ENCODE measurements at places on chromosomes 16 and 17.
A peak's percentile ranks its signal among the peaks of the same experiment; 100 is the strongest.

- DNase-seq, result no peak
Measured at GRCh38 chr16:78452025-78452555, 352.6 kb downstream of the WWOX start.

- DNase-seq, result peak; percentile 46
Measured at GRCh38 chr17:41666237-41666641, 22.4 kb upstream of the EIF1 start.

DNA sequence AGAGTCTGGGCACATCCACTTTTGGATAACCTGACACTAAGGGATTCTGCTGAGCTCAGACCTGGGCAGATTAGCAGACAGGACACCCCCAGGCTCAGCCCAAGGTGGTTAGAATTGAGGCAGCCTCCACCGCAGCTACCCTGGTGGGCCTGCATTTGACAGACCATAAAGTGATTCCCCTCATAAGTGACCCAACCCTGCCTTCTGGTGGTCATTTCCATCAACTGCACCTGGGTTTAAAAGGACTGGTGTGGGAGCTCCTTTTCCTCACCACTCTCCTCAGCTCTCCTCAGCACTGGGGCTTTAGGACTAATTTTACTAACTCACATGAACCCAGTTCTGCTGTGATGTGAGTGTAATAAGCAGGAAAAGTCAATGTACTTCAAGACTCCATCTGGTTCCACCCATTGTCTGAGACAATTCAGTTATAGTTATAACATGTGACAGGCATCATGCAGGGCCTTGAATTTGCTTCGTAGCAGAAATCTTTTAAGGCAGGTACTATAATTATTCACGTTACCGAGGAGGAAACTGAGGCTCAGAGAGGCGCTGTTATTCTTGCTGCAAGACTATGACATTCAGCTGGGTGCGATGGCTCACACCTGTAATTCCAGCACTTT lies 42.5 kb downstream of the MYH3 start:
- DNase-seq, result no peak

GRCh38 chr16:6019490-6019991 lies 921.9 kb upstream of the EEF2KMT start:
- DNase-seq, result no peak

DNA sequence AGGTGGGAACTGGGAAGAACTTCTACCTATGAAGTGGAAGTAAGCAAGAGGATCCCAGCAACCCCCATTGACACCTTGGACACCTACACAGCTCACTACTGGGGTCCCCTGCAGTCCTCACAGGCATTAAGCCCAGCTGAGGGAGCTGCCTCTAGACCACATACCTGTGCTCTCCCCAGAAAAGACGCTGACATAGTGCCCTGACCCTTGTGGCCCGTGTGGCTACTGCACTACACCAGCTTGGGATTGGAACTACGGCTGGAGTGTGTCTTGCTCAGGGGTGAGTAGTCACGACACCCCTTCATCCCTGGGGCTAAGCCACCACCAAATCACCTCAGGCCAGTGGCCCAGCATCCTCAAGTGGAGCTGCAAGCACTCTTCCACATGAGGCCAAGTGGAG lies 54.2 kb upstream of the NSRP1 start:
- no peak for DNase-seq

- no peak for DNase-seq
Measured at GRCh38 chr17:64110379-64111152, 19.4 kb downstream of the ERN1 start.

DNA sequence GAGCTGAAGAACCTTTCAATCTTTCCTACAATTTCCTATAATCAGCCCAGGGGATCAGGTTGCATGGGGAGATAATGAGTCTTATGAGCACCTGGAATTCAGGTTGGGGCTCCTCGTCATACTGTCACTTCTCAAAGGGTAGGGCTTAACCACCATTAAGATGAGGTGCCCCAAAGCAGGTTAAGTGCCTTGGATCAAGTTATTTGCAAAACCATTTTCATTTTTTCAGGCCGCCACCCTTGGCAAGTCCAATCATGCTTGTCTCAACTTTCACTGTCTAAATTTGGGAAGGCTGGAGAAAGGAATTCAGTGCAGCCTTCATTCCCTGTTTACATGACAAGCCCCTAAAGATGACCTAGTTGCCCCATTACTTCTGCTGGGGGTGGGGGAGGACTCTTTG lies 44.9 kb upstream of the TANGO6 start:
- no peak for DNase-seq

GRCh38 chr17:1989135-1989534 lies 36.0 kb downstream of the RTN4RL1 start:
- DNase-seq, result no peak

- no peak for DNase-seq
Measured at GRCh38 chr16:12160815-12161550, 184.4 kb downstream of the SNX29 start.

DNA sequence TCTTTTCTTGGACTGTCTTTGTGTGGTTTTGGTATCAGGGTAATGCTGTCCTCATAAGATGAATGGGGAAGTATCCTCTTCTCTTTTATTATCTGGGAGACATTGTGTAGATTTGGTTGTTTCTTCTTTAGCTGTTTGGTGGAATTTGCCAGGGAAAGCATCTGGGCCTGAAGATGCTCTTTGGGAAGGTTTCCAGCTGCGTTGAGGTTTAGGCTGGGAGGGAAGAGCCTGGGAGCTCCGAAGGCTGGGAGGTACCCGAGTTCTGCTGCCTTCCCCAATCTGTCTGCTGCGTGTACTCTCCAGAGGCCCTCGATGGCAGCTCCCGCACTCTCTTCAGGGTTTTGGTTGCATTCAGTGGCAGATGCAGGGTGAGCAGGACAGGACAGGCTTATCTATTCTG lies 25.6 kb upstream of the CRISPLD2 start:
- no peak for DNase-seq

GRCh38 chr17:80577876-80578570 lies 33.4 kb downstream of the RPTOR start:
- DNase-seq, result no peak

GRCh38 chr17:61416540-61417363 lies 17.1 kb downstream of the TBX2 start:
- no peak for DNase-seq

DNA sequence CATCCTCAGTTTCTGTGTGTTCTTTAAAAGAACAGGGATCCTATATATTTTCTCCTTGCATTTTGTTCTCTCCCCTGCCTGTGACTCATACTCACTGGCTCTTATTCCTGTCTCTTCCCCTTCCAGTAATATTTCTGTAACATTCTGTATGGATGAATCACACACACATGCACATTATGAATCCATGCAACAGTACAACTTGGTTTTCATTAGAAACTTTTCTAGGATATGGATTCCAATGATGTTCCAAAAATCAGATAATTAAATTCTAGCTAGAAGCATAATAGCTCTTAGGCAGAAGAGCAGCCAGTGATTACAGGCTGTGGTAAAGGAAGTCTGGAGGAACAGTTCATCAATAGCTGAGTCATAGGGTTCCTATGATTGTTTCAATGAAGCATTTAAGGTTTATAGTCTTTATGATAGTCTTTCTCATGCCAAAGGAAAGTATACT lies 119.6 kb upstream of the PMFBP1 start:
- DNase-seq, result no peak

DNA sequence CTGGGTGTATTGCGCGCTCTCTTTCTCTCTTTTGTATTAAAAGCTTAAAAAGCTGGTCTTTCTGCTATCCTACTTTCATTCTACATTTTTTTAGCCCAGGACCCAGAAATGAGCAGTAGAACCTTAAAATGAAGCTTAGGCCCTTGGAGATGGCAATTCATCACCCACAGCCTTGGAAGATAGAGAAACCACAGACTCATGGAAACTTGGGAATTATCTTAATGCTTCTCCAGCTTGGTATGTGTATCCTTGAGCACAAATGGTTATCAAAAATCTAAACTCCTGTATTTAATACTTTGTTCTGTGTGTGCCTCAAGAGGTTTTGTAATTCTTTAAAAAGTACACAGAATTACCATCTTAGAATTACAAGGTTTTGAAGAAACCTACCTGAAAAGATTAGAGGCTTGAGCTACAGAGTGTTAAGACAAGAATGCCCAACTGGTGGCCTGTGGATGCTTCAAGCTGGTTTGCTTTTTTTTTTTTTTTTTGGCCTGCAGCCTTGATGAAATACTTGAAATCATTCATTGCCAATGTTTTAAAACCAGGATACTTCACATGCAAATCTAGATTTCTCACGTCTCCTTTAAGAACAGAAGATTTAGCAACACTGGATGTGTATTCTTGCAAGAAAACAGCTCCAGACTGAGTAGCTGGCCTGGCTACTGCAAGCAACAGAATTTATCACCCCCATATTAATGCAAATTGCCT lies 105.0 kb downstream of the XYLT1 start:
- no peak for DNase-seq

DNA sequence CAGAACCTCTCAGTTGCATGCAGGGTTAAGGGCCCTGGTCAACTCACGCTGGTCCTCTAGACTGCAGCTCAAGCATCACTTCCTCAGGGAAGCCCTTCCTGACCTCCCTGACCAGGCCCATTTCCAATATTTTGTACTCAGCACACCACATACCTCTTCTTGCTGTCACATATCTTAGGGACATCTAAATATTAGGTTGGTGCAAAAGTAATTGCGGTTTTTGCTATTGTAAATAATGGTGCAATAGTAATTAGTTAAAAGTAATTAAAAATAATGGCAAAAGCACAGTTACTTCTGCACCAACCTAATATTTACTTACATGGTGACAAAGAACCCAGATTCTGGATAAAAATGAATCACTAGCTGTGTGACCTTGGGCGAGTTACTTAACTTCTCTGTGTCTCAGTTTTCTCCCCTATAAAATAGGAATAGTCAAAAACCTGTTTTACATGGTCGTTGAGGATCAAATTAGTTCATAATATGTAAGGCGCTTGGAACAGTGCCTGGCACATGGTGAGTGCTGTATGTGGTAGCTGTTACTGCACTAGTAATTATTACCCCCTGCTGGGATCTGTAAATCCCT lies 177.4 kb downstream of the PRKCB start:
- no peak for DNase-seq

DNA sequence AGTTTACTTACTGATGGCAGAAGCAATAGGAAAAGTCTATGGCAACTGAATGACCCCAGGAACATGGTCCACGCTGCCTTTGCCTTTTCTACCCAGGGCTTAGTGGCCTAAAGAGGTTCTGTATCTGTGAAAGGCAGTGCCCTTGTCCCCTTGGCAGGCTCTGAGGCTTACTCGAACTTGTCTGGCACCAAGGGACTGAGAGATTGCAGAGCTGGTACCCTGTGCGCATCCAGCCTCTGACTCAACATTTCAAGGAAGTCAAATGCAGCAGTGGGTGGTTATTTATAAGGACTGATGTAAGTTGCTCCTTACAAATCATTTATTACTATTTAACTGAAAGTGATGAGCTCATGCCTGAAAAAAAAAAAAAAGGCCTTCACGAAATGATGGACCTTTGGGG lies 299.9 kb upstream of the MYOCD start:
- no peak for DNase-seq

- DNase-seq, result no peak
Measured at GRCh38 chr17:30950189-30950588, 20.6 kb upstream of the RNF135 start.

DNA sequence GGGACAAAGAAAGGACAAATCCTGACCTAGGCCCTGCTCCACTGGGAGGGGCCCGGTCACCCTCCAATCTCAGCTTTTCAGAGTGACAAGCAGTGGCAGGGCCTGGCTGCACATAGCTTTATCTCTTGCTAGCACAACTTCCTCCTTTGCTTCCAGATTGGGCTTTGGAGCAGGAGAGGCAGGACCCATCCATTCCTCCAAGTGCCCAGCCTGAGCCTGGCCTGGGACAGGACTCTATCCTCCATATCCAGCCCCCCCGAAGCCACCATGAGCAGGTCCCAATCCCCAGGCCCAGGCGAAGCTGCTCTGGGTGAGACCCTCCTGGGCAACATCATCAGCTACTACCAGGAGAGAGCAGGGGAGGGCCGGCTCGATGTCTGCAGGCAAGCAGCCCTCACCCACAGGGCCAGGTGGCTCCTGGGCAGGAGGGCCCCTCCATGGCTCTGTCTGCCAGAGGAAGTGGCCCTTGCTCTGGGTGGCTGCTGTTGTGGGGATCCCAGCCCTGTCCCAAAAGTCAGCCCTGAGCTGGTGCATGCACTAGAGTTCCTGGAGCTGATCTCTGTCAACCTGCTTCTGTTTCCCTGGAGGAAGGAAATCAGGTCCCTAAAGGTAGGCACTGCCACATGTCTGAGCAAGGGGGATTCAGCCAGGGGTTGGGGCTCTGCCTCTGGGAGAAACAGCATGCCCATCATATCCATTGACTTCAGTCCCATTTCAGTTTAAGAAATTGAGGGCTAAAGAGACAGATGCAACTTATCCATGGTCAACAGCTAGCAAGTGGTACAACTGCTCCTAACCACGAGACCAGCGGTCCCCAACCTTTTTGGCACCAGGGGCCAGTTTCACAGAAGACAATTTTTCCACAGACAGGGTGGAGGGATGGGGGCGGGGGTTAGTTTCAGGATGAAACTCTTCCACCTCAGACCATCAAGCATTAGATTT lies 58.9 kb downstream of the TK2 start:
- no peak for DNase-seq

DNA sequence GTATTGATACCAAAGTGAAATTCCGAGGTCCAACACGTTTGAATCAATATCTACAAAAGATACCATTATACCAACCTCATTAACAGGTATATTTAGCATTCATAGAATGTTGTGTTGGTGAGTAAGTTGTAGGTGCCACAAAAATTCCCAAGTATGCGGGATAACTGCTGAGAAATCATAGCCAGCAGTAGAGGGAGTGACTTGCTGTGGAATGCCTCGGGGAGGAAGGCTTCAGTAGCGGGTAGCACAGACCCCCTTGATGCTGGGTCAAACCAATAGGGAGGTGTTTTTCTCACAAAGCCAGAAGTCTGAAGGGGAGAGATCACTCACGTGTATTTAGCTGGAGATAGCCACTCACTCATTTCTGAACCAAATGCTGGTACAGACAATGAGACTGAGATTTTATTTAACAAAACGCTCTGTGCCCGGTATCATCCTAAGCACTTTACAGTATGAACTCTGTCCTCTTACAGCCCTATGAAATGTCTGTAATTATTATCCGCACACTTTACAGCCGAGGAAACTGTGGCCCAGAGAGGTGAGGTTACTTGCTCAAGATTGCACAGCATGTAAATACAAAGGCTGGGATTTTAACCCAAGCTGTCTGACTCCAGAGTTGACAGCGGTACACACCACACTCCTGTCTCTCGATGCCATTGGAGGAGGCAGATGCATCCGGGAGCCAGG lies 23.1 kb downstream of the HSBP1 start:
- no peak for DNase-seq

DNA sequence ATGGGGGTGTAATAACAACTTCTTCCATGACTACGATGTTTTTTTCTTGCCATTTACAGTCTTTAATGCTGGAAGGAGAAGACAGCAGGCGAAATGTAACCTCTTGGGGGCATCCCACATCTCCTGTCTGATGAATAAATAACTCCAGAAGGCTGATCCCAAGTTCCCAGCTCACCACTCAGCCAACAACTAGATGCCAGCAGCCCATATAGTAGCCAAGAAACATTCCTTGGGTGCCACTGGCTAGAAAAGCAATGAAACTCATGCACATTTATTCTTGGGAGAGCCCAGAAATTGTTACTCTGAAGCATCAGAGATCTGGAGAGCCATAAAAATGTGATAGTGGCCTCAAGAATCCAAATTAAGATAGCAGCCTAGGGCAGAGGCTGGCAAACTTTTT lies 22.7 kb upstream of the TMEM101 start:
- DNase-seq, result no peak

All from activated gamma-delta T cell treated with anti-CD3 and anti-CD28 coated beads, Interleukin-2, amount 50 U/mL, for 16 hours (primary cell).